Cardiac ventricle fibroblast (primary cell): ENCODE measurements at places on chromosomes 16 and 17. TPM values are rescaled to one million over a fixed set of nuclear protein-coding genes. Genes with fewer than 3 reads are reported as not detected.

HSF5 gene
- not detected in 2 replicates for total RNA-seq

KDM6B gene
- total RNA-seq: 8.2 and 9.7 TPM in 2 replicates

CD300E gene
- total RNA-seq: not detected in 2 replicates

ADAM11 gene
- 0.15 and 0.25 TPM in 2 replicates for total RNA-seq

CRYBA1 gene
- not detected in 2 replicates for total RNA-seq

KRT37 gene
- total RNA-seq: not detected in 2 replicates

HSPB9 gene
- not detected in 2 replicates for total RNA-seq

HNF1B gene
- total RNA-seq: not detected in 2 replicates

C16orf86 gene
- 2.4 and 12.9 TPM in 2 replicates for total RNA-seq

DNAJC7 gene
- 57.4 and 58.8 TPM in 2 replicates for total RNA-seq

MEIOB gene
- total RNA-seq: not detected in 2 replicates

HOXB6 gene
- not detected in 2 replicates for total RNA-seq

HID1 gene
- 1.3 TPM in 1 of 2 replicates, not detected in the other for total RNA-seq

TMIGD1 gene
- total RNA-seq: not detected in 2 replicates

SECTM1 gene
- 8.6 and 12.6 TPM in 2 replicates for total RNA-seq

AKAP10 gene
- 13.0 and 13.3 TPM in 2 replicates for total RNA-seq

MCRIP2 gene
- 21.0 and 34.2 TPM in 2 replicates for total RNA-seq

SPN gene
- not detected in 2 replicates for total RNA-seq

KRTAP4-6 gene
- not detected in 2 replicates for total RNA-seq

RAMP2 gene
- total RNA-seq: 0.24 and 1.8 TPM in 2 replicates

ZNF385C gene
- not detected in 2 replicates for total RNA-seq

SMIM22 gene
- total RNA-seq: not detected in 2 replicates

RTN4RL1 gene
- total RNA-seq: 2.6 and 4.8 TPM in 2 replicates

ITGB4 gene
- 0.25 and 0.59 TPM in 2 replicates for total RNA-seq

SLC5A10 gene
- total RNA-seq: not detected in 2 replicates

RMI2 gene
- 1.4 and 1.7 TPM in 2 replicates for total RNA-seq

KRT33B gene
- total RNA-seq: not detected in 2 replicates

SDK2 gene
- 0.19 and 0.49 TPM in 2 replicates for total RNA-seq

KIF18B gene
- total RNA-seq: 1.00 and 1.5 TPM in 2 replicates

NKD1 gene
- 0.12 and 0.44 TPM in 2 replicates for total RNA-seq

AKAP1 gene
- 8.8 and 12.9 TPM in 2 replicates for total RNA-seq

SHISA9 gene
- total RNA-seq: not detected in 2 replicates

CORO6 gene
- total RNA-seq: 6.5 and 7.6 TPM in 2 replicates

OR1F1 gene
- not detected in 2 replicates for total RNA-seq

ITGAL gene
- total RNA-seq: not detected in 2 replicates

TEDC2 gene
- total RNA-seq: 1.4 and 2.1 TPM in 2 replicates

FZD2 gene
- 19.0 and 22.6 TPM in 2 replicates for total RNA-seq

CACNG3 gene
- not detected in 2 replicates for total RNA-seq

SPNS3 gene
- not detected in 2 replicates for total RNA-seq

C17orf113 gene
- total RNA-seq: 0.19 TPM in 1 of 2 replicates, not detected in the other
